ENCODE measurements at places on chromosomes 7 and 10.

GRCh38 chr10:98790817-98791216 is 344.1 kb upstream of the HPS1 start:
- DNase-seq, result no peak

- DNase-seq, result no peak
Observed at GRCh38 chr7:115128154-115128553, 206.3 kb downstream of the MDFIC start.

DNA sequence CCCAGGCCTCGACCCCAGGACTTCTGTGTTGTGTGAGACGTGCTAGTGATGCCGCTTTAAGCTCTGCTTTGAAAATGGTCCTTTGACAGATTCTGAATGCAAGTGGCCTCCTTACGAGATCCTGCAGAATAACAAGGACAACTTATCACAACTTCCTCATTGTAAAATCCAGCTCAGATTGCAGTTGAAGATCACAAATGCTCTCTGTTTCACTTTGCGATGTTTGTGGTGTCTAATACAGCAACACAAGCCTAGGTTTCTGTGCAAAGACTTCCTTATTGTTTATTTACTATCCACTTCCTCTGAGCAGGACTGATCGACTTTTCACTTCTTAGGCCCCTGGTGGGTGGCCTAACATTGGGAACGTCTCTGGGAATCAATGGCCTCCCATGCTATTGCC is 31.7 kb upstream of the INSIG1 start:
- DNase-seq, result no peak

DNA sequence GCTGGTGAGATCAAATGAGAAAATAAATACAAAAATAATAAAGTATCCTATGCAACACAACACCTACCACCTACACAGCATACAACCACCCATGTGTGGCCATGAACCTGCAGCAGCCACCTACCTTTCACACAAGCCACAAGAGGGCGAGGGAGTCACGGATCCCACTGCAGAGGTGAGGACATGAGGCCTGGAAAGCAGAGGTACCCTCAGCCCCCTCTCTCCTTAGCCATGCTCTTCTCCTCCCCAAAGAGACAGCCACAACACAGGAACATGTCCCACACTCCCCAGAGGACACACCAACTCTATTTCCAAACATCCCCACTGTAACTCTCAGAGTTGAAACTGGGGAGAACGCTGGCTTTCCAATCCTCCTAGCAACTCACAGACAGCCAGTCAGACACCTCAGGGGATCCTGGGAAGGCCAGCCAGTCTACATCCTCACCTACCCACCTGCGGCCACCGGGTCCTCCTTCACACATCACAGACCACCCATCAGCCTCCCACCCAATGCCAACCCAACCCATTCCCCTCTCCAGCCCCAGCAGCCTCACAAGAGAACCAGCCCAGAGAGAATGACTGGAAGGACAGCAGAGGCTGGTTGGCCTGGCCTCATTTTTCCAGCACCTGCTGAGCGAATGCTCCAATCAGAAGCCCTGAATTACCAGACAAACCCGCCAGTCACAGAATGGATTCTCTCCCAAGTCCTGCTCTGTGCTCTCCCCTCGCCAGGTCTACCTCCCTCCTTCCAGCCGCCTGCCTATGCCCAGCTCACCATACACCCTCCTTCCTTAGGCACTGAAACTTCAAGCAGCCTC is 18.4 kb downstream of the DLG5 start:
- no peak for DNase-seq

GRCh38 chr10:112261281-112261822 is 21.8 kb upstream of the TECTB start:
- DNase-seq, result no peak

DNA sequence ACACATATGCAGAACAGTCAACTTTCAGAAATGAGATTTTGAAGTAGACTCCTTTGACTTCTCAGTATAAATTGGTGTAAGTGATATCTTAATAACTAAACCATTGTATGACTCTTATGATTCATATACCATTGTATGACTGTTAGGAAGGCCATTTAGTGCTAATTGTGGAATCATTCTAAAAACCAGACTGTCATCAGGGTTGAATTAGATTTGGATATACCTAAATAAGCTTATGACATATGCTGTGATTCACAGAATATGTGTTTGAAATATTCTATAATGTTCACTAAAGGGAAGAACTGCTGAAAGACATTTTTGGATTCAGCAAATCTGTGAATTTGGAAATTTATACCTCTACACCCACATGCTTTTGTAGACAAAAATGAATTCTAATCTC is 438.1 kb downstream of the MDFIC start:
- no peak for DNase-seq

GRCh38 chr7:40572810-40573465 is 438.1 kb downstream of the SUGCT start:
- DNase-seq, result no peak

GRCh38 chr7:127594490-127594889 is 954 bp downstream of the FSCN3 start:
- DNase-seq, result no peak
